Activated T-helper 2 cell treated with anti-CD3 and anti-CD28 coated beads, Interferon-gamma antibody, Interleukin-2, Interleukin-4, amounts not matched to agents 10 μg/mL and 5 μg/mL and 100 μg/mL, durations not matched to agents 14 hours and 24 hours and 36 hours (primary cell): ENCODE measurements at places on chromosomes 16 and 17. TPM values are rescaled to one million over a fixed set of nuclear protein-coding genes. Genes with fewer than 3 reads are reported as not detected.
A peak's percentile ranks its signal among the peaks of the same experiment; 100 is the strongest.

AOC2 gene
- 3.2 TPM in 2 replicates for total RNA-seq

GRCh38 chr17:21297026-21297520 is 12.6 kb downstream of the MAP2K3 start:
- no peak overlapping the region for H3K27ac ChIP-seq
- no peak overlapping the region for H3K4me3 ChIP-seq
- peaks cover 1% of the 10 kb centered on the region for H3K4me1 ChIP-seq
- DNase-seq = no peak

- no peak for DNase-seq
- H3K27me3 ChIP-seq = no peaks in the 10 kb centered on the region
- H3K27ac ChIP-seq = no peak overlapping the region
- no peaks in the 10 kb centered on the region for H3K36me3 ChIP-seq
These were observed 234.7 kb upstream of the SDK2 start for GRCh38 chr17:73878923-73879322.

DNA sequence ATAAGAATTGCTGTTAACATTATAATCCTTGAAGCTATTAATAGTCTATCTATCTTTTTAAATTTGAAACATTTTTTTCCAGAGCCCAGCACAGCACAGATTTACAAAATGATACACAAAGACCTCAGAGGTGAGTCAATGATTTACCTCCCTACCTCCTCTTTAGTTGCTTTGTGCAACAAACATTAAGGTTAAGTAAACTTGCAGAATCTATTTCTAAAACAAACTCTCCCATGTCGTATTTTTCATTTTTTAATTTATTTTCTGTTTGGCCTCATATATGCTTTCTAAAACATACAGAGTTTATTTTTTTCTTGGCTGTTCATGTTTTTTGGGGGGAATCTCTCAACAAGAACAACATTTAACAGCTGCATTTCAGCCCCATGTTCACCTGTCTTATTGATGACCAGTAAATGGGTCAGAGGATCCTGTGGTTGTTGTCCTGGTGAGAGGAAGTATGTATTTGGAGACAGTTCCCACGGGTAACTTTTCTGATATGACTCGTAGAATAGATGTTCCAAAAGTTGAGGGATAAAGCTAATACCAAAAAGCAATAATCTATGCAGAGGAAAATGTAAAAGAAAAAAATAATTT is 42.6 kb downstream of the ABCA9 start:
- H3K27me3 ChIP-seq = peaks cover 1% of the 10 kb centered on the region
- H3K36me3 ChIP-seq = no peaks in the 10 kb centered on the region
- DNase-seq = no peak

MYO15A gene
- total RNA-seq = 0.64 and 0.80 TPM in 2 replicates

DNA sequence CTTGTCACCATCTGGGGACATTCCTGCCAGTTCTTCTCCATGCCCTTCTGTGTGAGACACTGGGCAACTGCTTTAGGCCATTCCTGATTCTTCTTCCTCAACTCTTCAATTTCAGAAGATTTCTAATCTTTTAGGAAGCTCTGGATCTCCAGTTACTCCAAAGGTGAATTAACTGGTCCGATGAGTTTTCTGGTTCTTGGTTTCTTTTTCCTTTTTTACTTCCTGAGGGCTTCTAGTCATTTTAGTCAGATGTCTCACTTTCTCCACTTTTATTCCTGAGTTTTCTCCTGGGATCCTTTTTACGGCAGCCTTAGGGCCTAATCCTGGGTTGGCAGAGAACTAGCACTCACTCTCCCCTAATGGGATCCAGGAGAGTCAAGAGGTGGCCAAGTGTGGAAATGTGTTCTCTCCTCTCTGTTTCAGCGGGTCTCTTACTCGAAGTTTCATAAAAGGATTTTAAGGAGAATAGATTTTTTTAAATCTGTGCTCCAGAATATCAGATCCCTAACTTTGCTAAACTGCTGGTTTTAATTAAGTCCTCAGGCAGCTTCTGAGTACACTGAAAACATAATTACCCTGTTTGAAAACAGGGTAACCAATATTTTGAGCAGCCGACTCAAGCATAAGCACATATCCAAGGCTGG is 107.6 kb downstream of the RMI2 start:
- DNase-seq = no peak
- H3K4me1 ChIP-seq = no peaks in the 10 kb centered on the region
- peaks cover 6% of the 10 kb centered on the region for H3K27me3 ChIP-seq
- H3K36me3 ChIP-seq = no peaks in the 10 kb centered on the region
- no peak overlapping the region for H3K4me3 ChIP-seq

- no peaks in the 10 kb centered on the region for H3K36me3 ChIP-seq
- no peak overlapping the region for H3K27ac ChIP-seq
- no peak for DNase-seq
These were observed 11.1 kb downstream of the DRC3 start for GRCh38 chr17:17983776-17984175.

NUBP1 gene
- total RNA-seq = 33.9 and 35.9 TPM in 2 replicates

TAOK2 gene
- total RNA-seq = 36.0 and 36.5 TPM in 2 replicates

DNA sequence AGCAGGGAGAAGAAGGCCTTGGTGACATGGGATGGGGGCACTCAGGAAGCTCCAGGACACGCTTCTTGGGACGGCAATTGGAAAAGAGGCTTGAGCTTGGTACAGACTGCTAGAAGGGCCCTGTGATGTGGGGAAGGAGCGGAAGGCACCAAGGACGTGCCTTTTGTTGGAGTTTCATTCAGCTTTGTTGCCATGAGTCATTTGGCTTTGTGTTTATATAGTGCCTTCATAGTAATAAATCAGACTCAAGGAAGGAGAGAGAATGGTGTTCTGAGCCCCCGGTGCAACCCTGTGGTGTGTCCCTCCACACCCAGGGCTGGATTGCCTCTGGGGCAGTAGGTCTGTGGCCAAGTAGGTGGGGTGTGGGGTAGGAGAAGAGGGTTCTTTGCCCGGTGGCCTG is 7.4 kb upstream of the TBX4 start:
- peaks cover 52% of the 10 kb centered on the region for H3K27me3 ChIP-seq
- H3K36me3 ChIP-seq = no peaks in the 10 kb centered on the region
- peaks cover 6% of the 10 kb centered on the region for H3K4me1 ChIP-seq
- DNase-seq = no peak
- no peak overlapping the region for H3K4me3 ChIP-seq
- no peak overlapping the region for H3K27ac ChIP-seq

DNA sequence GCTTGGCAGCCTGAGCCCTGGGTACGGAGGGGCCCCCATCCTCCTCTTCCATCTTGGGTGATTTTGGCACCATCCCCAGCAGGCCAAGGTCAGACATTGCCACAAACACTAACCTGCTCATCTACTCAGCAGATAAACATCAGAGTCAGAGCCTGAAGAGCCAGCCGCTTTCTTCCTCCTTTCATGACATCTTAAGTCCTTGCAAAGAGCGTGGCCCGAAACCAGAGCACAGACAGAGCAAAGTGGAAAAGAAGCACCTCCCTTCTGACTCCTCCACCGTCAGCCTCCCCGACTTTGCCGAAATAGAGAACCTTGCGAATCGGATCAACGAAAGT is 60.4 kb upstream of the RPH3AL start:
- H3K27me3 ChIP-seq = no peaks in the 10 kb centered on the region
- peak overlapping the region; percentile 94 for H3K27ac ChIP-seq
- DNase-seq = peak; percentile 28
- H3K4me3 ChIP-seq = peak overlapping the region; percentile 96
- H3K36me3 ChIP-seq = peaks cover 52% of the 10 kb centered on the region
- H3K4me1 ChIP-seq = peaks cover 60% of the 10 kb centered on the region

DNA sequence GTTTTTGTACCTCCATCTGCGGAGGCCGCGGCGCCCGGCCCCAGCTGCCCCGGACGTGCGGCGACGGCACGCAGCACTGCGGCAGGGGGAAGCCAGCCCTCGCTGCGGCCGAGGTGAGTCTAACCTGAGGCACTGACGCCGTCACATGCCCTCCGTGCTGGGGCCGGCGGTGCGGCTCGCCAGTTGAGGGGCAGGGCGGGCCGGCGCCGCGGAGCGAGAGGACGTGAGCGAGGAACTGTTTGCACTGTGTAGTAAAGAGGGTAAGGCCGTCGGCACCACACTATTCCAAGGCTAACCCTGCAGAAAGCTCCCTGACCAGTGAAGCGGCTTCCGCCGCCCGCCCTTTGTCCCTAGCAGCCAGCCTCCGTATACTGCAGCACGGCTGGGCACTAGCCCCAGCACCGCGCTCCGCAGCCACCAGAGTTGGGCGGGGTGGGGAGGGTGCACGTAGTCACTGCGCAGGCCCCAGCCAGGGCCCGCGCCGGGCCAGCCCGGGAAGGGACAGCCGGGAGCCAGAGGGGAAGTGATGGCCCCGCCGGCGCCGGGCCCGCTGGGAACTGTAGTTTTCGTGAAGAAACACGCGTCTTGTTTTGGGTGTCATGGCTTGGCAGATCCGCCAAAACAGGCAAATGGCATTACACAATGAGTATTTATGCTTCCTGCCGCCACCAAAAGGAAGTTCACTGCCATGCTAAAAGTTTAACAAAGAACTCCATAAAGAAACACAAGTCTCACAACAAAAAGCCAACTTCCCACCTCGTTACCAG is 580 bp upstream of the KANSL1 start:
- peak overlapping the region; percentile 83 for H3K4me3 ChIP-seq
- peaks cover 58% of the 10 kb centered on the region for H3K4me1 ChIP-seq
- peak; percentile 94 for DNase-seq
- H3K27me3 ChIP-seq = no peaks in the 10 kb centered on the region
- peak overlapping the region; percentile 94 for H3K27ac ChIP-seq
- H3K36me3 ChIP-seq = peaks cover 34% of the 10 kb centered on the region

GRCh38 chr17:66786107-66786506 is 48.8 kb upstream of the CACNG5 start:
- peaks cover 65% of the 10 kb centered on the region for H3K36me3 ChIP-seq
- no peak overlapping the region for H3K27ac ChIP-seq
- no peak overlapping the region for H3K4me3 ChIP-seq
- DNase-seq = no peak
- no peaks in the 10 kb centered on the region for H3K4me1 ChIP-seq

DNA sequence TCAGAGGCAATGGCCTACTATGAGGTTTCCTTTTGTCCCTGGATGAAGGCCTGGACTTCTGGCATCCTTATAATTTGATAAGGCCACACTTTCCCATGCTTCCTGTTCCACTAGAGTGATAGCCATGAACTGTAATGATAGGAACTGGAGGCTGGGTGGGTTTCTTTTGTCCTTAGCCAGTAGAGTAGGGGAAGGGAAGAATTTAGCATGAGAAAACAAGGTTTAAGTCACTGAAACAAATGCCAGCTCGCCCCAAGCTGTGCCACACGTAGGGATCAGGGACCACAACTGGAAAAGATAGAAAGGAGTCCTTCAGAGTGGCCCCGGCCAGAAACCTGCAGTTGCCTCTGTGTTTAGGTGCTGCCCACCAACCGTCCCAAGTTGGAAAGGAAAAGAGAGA is 80.9 kb upstream of the C17orf78 start:
- DNase-seq = no peak
- H3K4me1 ChIP-seq = peaks cover 14% of the 10 kb centered on the region
- H3K27me3 ChIP-seq = no peaks in the 10 kb centered on the region
- H3K36me3 ChIP-seq = peaks cover 6% of the 10 kb centered on the region
